ENCODE measurements at places on chromosomes 2 and 18. TPM values are rescaled to one million over a fixed set of nuclear protein-coding genes. Genes with fewer than 3 reads are reported as not detected.

DNA sequence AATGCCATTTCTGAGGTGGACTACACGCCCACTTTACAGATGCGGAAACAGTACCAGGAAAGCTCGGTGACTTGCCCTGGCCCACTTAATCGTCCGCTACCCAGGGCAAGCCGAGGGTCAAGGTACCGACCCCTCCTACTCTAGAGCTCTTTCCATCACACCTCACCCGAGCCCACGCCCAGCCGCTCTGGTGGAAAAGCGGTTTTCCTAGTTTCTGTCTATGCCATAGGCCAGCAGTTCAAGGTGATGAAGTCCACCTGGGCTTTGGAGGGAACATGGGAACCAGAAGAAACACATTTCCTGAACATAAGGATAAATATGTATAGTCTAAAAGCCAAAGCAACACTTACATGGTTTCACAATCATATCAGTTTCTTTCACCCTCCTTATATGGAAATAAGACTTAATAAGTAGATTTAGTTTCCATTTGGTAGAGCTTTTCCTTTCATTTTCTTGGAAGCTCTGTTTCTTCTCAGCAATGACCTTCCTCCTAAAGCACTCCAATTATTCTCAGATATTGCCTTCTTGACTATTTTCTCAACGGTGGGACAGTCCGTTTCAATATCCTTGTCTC lies 567 bp downstream of the VWA3B start:
- no peak for DNase-seq

DNA sequence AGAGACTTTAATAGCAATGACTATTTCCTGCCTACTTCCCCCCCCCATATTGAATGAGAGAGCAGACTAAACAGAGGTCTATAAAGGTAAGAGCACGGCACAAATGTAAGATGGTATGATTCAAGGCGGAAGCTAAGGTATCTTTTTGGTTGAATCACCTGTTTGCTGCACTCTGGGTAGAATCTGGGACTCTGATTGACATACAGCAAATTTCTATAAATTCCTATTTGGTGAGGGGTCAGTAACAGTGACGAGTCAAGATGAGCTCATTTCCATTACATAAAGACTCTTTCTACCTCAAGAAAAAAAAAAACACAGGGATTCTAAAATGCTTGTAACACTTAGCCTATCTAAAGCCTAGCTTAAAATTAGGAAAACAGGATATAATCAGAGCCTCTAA lies 297.3 kb downstream of the TNS1 start:
- no peak for DNase-seq

DNA sequence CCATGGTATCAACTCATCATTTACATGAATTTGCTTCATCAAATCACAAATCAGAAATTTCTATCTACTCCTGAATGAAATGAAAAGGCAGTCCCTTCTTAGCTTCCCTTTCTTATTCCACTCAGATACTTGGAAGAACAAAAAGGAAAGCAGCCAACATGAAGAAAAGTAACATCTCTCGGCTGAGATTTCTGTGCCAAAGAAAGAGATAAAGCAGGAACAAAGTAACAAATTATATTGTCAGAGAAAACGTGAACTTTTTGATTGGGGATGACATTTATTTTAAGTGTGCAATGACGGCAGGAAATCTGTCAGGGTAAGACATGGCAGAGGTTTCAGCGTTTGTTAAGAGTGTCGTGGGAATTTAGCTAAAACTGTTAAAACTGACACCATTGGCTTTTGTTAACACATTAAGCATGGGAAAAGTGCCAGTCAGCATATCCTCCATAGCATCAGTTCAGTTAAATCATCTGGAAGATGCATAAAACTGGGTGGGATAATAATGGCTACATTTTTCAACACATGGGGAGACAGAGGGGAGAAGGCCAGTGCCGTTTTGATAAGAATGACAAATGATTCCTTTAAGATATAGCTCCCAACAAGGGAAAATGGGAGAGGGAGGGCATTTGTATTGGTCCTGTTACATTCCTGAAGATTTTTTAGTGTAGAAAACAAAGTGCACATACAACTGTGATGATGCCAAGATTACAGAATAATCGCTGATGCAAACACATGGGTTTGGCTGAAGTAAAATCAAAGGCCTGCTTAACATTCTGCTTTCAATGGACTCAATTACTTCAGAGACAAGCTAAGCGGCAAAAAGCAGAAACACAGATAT lies 211.6 kb downstream of the ZNF521 start:
- DNase-seq = no peak

DNA sequence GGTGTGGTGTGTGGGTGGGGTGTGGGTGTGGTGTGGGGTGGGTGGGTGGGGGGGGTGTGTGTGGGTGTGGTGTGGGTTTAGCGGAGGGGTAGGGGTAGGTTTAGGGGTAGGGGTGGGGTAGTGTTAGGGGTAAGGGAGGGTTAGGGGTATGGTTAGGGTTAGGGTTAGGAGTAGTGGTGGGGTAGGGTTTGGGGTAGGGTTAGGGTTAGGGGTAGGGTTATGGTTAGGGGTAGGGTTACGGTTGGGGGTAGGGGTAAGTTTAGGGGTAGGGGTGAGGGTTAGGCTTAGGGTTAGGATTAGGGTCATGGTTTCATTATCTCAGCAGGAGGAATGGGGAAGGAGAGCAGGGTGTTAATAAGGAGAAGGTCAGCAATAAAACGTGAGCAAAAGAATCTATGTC lies 11.3 kb upstream of the PARD6G start:
- no peak for DNase-seq

Gene AMER3
- total RNA-seq = not detected

Gene AQP12A
- not detected for total RNA-seq

DNA sequence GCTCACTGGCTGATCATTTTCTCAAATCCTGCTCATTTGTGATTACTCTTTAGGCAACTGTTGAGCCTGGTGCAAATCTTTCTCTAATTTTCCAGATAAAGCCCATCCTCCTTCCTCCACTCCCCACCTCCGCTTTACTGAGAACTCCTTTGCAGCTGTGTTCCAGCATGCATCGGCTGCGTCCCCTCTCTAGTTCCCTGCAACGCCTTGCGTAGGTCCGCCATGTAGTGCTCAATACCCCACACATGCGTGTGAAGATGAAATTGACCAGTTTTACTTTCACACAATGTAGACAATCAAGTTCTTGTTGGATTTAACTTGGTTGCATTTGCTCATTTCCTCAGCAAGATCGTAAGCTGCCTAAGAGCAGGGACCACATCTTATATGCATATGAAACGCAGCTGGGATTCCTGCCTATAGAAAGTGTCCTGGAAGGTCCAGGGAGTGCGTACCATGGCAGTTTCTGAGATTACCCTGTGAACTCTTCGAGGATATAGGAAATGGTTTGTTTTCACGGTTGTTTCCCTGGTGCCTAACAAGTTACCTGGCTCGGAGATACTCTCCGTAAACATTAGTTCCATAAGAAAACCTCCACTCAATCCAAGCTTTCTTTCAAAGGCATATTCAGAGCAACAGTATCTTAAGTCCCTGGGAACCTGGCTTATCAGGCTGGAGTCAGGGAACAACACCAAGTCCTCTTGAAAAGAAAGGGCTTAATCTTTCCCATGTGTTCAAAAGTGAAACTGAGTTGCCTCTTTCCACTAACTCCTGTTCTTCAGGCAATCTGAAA lies 766.4 kb upstream of the ID2 start:
- no peak for DNase-seq

Gene DLGAP1
- 3.0 TPM for total RNA-seq

DNA sequence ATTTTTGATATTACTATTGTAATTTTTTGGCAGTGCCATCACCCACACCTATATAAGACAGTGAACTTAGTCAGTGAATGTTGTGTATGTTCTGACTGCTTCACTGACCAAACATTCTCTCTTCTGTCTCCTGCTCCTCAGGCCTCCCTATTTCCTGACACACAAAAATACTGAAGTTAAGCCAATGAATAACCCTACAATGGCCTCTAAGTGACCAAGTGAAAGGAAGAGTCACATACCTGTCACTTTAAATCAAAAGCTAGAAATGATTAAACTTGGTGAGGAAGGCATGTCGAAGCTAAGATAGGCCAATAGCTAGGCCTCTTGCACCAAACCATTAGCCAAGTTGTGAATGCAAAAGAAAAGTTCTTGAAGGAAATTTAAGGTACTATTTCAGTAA lies 151.9 kb downstream of the RND3 start:
- DNase-seq = no peak
